Activated naive CD4-positive, alpha-beta T cell treated with anti-CD3 and anti-CD28 coated beads for 36 hours (primary cell): ENCODE measurements at places on chromosomes 2 and 18. TPM values are rescaled to one million over a fixed set of nuclear protein-coding genes. Genes with fewer than 3 reads are reported as not detected.

- H3K4me1 ChIP-seq = peaks cover 68% of the 10 kb centered on the region
- peak overlapping the region; percentile 51 for H3K4me3 ChIP-seq
- DNase-seq = peak; percentile 62
- H3K27ac ChIP-seq = peak overlapping the region; percentile 90
Observed at GRCh38 chr2:68832233-68832869, 38.8 kb downstream of the BMP10 start.

SRD5A2 gene
- total RNA-seq = not detected

- H3K4me3 ChIP-seq = no peak overlapping the region
- DNase-seq = no peak
- peaks cover 57% of the 10 kb centered on the region for H3K36me3 ChIP-seq
- no peak overlapping the region for H3K27ac ChIP-seq
Observed at GRCh38 chr18:26071725-26072124, 18.7 kb downstream of the SS18 start.

- no peak overlapping the region for H3K27ac ChIP-seq
- no peaks in the 10 kb centered on the region for H3K27me3 ChIP-seq
- no peak overlapping the region for H3K4me3 ChIP-seq
- no peaks in the 10 kb centered on the region for H3K36me3 ChIP-seq
- no peak for DNase-seq
Observed at GRCh38 chr2:113795405-113795920, 39.0 kb upstream of the SLC35F5 start.

ANKRD62 gene
- total RNA-seq = not detected

DNA sequence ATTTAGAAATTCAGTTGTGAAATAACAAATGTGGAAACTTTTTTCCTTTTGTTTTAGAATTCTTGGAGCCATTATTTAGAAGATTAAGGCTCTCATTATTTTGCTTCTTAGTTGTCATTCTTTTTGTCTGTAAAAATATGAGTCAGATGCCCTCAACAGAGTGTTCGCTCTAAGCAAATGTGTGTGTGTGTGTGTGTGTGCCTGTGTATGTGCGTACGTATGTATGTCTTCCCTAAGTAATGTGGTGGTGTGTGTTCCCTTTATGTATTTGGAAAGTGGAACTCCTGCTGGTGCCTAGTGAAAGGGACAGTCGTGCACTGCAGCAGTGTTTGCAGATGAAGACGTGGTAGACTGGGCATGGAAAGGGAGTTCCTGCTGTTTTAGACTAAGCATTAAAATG, 27.5 kb downstream of the ZNF407 start:
- DNase-seq = no peak
- H3K27ac ChIP-seq = no peak overlapping the region
- H3K4me1 ChIP-seq = peaks cover 6% of the 10 kb centered on the region

GRCh38 chr2:140085674-140086073, 1305.5 kb upstream of the NXPH2 start:
- H3K4me1 ChIP-seq = no peaks in the 10 kb centered on the region
- no peaks in the 10 kb centered on the region for H3K27me3 ChIP-seq
- no peaks in the 10 kb centered on the region for H3K36me3 ChIP-seq
- DNase-seq = no peak
- H3K4me3 ChIP-seq = no peak overlapping the region

GRCh38 chr2:170305711-170306110, 127.8 kb downstream of the MYO3B start:
- H3K36me3 ChIP-seq = no peaks in the 10 kb centered on the region
- no peak overlapping the region for H3K27ac ChIP-seq
- no peaks in the 10 kb centered on the region for H3K4me1 ChIP-seq
- DNase-seq = no peak
- H3K4me3 ChIP-seq = no peak overlapping the region
- H3K27me3 ChIP-seq = peaks cover 6% of the 10 kb centered on the region

PRKAG3 gene
- total RNA-seq = not detected

GRCh38 chr18:76978616-76979015, 154.0 kb downstream of the MBP start:
- no peak overlapping the region for H3K27ac ChIP-seq
- DNase-seq = no peak
- peaks cover 5% of the 10 kb centered on the region for H3K4me1 ChIP-seq
- peaks cover 4% of the 10 kb centered on the region for H3K36me3 ChIP-seq
- no peak overlapping the region for H3K4me3 ChIP-seq

GCKR gene
- not detected for total RNA-seq

- H3K27me3 ChIP-seq = no peaks in the 10 kb centered on the region
- H3K4me3 ChIP-seq = no peak overlapping the region
- H3K4me1 ChIP-seq = no peaks in the 10 kb centered on the region
Observed at GRCh38 chr18:73479477-73479876, 611.7 kb upstream of the NETO1 start.

GRCh38 chr18:54679318-54680149, 88.5 kb downstream of the DYNAP start:
- H3K4me3 ChIP-seq = no peak overlapping the region
- H3K36me3 ChIP-seq = no peaks in the 10 kb centered on the region
- H3K27me3 ChIP-seq = peaks cover 3% of the 10 kb centered on the region
- H3K27ac ChIP-seq = no peak overlapping the region
- no peak for DNase-seq
